ENCODE measurements at places on chromosomes 1 and 21.

GRCh38 chr1:51648180-51649109, 31.6 kb downstream of the OSBPL9 start:
- peak; percentile 65 for DNase-seq

- DNase-seq = no peak
Observed at GRCh38 chr21:25970254-25970930, 200.2 kb downstream of the APP start.

- DNase-seq = no peak
Observed at GRCh38 chr1:89771991-89772560, 48.8 kb upstream of the LRRC8D start.

GRCh38 chr1:85884372-85885035, 176.3 kb upstream of the ZNHIT6 start:
- no peak for DNase-seq

DNA sequence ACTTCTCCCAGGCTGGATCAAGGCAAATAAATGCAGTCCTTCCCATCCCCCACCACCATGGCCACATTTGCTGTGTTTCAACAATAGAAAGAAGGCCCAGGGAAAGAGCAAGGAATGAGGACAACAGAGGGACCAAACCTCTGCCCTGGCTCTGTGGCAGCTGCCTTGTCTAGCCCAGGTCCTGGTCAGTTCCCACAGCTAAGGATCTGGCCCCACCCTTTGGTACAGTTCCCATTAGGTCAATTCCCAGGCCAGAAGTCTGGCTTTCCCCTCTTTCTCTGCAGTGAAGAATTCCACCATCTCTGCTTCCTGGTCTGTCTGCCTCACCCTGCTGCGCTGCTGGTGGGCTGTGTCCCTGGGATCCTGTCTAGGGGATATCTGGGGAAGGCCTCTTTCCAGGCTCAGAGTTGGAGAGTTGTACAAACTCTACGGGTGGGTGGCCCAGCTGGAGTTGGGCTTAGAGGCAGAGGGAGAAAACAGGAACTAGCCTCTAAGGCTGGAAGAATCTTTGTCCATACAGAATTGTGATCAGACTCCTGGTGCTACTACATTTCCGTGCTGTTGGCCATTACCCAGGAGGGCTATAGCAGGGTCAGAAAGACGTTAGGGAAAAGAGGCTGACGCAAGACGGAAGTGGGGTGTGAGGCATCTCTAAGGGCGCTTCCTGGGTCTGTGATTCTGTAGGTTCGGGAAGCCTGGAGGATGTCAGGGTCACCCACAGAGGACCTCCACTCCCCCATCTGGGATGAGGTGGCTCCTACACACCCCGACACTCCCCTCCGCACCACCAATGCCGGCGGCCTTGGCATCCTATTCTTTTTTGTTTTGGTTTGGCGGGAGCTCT, 953 bp upstream of the NDUFS2 start:
- peak; percentile 43 for DNase-seq

- DNase-seq = no peak
Observed at GRCh38 chr21:45570826-45571601, 28.8 kb upstream of the SLC19A1 start.

DNA sequence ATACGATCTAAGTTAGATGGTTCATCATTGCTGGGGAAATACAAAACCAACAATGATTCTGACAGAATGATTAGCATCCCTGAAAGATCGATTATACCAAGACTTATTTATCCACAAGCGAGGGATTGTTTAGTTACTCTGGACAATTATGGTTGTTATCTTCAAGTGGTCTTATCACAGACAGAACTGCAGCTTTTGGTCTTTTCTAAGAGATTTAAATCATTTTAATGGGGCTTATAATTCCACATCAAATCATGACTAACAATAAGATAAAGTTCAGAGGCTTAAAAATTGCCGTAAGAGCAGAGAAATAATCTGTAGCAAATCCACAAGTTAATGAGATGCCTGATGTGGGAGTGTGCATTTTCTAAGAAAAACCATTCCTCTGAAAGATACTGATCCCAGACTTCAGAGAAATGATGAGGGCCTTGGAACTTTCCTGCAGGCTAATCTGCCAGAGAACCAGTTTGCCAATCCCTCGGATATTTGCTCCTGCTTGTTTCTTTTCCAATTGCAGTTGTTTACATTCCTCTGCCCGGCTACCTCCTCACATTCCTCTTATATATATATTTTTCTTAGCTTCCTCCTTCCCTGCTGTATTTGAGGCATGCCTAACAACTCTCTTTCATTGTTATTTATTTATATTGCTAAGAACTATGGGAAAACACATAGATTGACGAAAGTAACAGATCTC, 134.8 kb downstream of the BACH1 start:
- DNase-seq = no peak

- no peak for DNase-seq
Observed at GRCh38 chr1:201111672-201112071, 554 bp downstream of the CACNA1S start.

DNA sequence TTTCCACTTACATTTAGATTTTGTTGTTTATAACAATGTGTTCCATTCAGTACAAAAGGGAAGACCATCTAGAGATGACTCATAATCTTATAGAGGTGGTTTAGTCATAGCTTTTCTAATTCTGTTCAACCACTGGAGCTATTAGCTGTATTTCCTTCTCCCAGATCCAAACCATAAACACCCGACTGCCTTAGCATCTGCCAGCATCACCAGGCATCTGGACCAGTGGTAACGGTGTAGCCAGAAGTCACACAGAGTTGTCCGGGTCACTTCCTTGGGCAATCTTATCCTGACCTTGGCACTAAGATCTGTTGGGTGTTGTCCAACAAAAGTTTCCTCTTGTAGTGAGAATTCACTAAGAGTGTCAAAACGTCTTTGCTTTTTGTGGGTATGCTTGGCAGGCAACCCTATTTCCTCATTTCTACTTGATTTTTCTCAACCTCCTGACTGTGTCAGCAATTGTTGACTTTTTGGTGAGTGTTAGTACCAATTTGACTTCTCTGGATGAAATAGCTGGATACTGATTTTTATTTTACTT, 372.1 kb upstream of the B3GALT2 start:
- DNase-seq = no peak

GRCh38 chr1:113178522-113178921, 105.5 kb downstream of the LRIG2 start:
- no peak for DNase-seq

GRCh38 chr1:9058465-9058864, 11.0 kb downstream of the SLC2A5 start:
- DNase-seq = no peak

DNA sequence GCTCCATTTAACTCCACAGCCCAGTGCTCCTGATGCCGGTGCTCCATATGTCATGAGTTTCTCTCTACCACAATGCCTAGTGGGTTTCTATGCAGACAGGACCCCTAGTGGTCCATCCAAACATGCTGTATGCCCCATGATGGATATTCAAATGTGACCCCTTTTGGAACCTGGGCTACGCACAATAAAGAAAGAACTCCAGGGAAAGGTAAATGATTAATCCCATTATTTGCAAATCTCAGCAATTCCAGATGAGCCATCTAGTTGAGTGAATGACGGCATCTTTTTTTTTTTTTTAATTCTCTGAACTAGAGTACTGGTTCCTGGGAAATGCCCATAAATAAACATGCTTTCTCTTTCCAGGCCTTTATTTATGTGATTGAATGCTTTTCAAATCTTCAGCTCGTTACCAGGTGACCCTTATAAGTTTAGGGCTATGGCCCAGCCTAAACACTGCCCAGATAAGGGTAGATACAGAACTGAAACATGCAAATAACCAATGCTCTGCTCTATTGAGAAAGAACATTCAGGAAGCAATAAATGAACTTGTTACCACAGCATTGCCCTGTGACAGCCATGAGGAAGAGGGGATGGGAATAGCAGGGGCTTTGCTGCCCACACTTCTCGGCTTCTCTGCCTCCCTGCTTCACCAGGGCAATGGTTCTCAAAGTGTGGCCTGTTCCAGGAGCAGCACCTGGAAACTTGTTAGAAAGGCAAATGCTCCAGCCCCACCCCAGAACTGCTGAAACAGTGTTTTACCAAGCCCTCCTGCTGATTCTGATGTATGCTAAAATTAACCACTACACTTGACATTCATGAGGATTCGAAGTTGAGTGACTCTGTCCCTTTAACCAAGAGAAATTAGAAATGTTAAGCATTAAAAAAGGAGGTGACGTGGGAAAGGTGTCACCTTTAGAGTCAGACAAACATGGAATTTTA, 151.7 kb downstream of the SEC16B start:
- no peak for DNase-seq

- no peak for DNase-seq
Observed at GRCh38 chr1:150151291-150152181, 1.8 kb downstream of the PLEKHO1 start.

DNA sequence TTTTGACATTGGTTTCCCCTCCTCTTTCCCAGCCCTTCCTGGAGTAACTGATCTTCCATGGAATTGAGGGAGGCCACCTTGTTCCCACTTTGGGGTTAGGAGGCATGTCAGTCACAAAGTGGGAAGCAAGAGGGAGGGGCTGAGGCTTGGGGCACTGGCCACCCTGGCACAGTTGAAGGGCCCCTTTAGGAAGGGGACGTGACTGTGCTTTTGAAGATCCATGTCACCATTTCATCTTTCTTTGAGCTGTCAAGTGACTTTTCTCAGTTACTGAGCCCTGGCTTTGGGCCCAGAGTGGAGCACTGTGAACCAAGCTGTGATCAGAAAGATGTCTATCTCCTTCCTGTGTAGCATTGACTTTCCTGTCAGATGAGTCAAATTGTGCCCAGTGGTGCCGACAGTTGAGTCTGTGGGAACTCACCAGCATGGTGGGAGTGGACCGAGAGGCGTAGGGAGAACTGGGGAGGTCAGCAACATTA, 38.5 kb upstream of the TDRD10 start:
- no peak for DNase-seq

Data from AG09319 (cell line).